ENCODE measurements at places on chromosomes 2 and 18. TPM values are rescaled to one million over a fixed set of nuclear protein-coding genes. Genes with fewer than 3 reads are reported as not detected.

The ZNF521 gene
- 39.1 TPM for total RNA-seq

GRCh38 chr2:219446101-219446504 is 11.5 kb downstream of the SPEG start:
- peaks cover 7% of the 10 kb centered on the region for H3K4me1 ChIP-seq
- no peak for DNase-seq
- peaks cover 1% of the 10 kb centered on the region for H3K36me3 ChIP-seq
- no peak overlapping the region for H3K4me3 ChIP-seq
- H3K27ac ChIP-seq = no peak overlapping the region

The PRKAG3 gene
- not detected for total RNA-seq

The CDK15 gene
- total RNA-seq = not detected

DNA sequence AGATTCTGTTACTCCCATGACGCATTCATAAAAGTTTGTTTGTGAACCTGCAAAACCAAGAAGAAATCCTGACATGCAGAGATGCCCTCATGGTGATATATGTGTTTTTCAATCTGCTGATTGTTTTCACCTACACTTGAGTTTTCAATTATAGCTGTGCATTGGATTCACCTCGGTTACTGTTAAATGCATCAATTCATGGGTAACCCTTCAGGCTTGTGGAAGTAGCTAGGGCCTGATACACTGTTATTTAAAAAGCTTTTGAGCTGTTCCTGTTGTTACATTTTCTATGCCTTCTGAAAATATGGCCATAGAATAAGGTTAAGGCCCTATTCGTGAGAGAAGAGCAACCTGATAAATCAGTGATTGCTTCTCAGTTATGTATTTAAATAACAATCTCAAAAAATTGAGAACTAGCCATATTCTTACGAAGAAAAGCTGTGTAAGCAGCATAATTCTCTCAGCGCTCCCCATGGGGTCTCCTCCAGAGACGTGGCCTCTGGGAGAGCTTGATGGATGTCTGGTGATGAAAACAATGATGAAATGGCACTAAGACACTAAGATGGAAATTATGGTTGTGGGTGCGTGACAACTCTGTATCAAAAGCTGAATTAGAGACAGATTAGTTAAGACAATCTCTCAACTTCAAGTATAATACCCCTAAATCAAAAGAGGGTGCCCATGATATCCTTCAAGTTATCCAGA is 60.5 kb downstream of the RIT2 start:
- H3K4me3 ChIP-seq = no peak overlapping the region
- no peaks in the 10 kb centered on the region for H3K36me3 ChIP-seq
- no peak overlapping the region for H3K27ac ChIP-seq
- H3K4me1 ChIP-seq = peaks cover 4% of the 10 kb centered on the region

The LOXHD1 gene
- 0.33 TPM for total RNA-seq

DNA sequence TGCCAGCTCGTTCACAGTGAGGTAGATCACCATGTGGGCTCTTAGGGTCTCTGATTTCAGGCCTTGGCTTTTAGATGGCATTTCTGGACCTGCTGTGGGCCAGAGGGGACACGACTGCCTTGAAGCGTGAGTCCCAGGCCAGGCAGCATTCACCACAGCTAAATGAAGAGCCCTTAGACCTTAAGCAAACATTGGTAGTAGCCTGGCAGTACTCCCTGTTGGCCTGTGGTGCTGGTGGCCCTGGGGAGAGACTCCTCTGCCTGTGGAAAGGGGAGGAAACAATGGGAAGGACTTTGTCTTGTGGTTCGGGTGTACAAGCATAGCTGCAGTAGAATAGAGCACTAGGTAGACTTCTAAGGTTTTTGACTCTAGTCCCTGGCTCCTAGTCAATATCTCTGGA is 456.0 kb upstream of the DCC start:
- no peak for DNase-seq
- no peaks in the 10 kb centered on the region for H3K36me3 ChIP-seq
- no peak overlapping the region for H3K27ac ChIP-seq
- no peaks in the 10 kb centered on the region for H3K27me3 ChIP-seq

- no peaks in the 10 kb centered on the region for H3K4me1 ChIP-seq
- H3K4me3 ChIP-seq = no peak overlapping the region
- H3K27me3 ChIP-seq = no peaks in the 10 kb centered on the region
- no peaks in the 10 kb centered on the region for H3K36me3 ChIP-seq
- DNase-seq = no peak
Measured at GRCh38 chr2:14364471-14364870, 268.0 kb upstream of the LRATD1 start.

The INHA gene
- 1.7 TPM for total RNA-seq

- peak overlapping the region; percentile 68 for H3K27ac ChIP-seq
- no peaks in the 10 kb centered on the region for H3K27me3 ChIP-seq
- peaks cover 37% of the 10 kb centered on the region for H3K4me1 ChIP-seq
- H3K4me3 ChIP-seq = no peak overlapping the region
- no peak for DNase-seq
Measured at GRCh38 chr2:173171321-173171720, 95.7 kb downstream of the MAP3K20 start.

DNA sequence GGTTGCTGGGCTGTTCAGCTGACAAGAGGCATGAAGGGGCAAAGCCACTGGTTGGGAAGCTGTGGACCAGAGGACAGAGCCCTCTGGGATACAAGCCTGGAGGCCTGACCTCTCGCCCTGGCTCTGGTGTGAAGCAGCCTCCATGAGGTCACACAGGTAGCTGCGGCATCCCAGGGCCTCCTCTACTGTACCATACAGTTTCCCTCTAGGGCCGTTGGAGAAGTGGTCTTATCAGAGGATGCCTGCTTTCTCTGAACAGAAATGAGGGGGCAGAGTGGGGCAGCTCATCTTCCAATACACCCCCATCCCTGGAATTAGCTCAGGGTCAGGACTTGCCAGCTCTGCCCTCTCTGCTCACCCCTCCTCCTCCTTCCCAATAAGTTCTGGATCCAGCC is 135.1 kb upstream of the SMAD2 start:
- H3K27me3 ChIP-seq = peaks cover 17% of the 10 kb centered on the region
- no peak overlapping the region for H3K27ac ChIP-seq
- H3K4me3 ChIP-seq = no peak overlapping the region
- peaks cover 3% of the 10 kb centered on the region for H3K4me1 ChIP-seq
- DNase-seq = no peak

- H3K27me3 ChIP-seq = no peaks in the 10 kb centered on the region
- peaks cover 2% of the 10 kb centered on the region for H3K36me3 ChIP-seq
- no peak overlapping the region for H3K4me3 ChIP-seq
- peaks cover 5% of the 10 kb centered on the region for H3K4me1 ChIP-seq
- no peak for DNase-seq
Measured at GRCh38 chr2:174161490-174161889, 86.8 kb downstream of the OLA1 start.

Data from progenitor cell of endocrine pancreas (in vitro differentiated cells).